ENCODE measurements at places on chromosomes 1 and 21. TPM values are rescaled to one million over a fixed set of nuclear protein-coding genes. Genes with fewer than 3 reads are reported as not detected.

Gene RCOR3
- total RNA-seq: 30.0 TPM

Gene S100A8
- not detected for total RNA-seq

Gene ANGPTL3
- total RNA-seq: not detected

Gene ADGRB2
- total RNA-seq: 4.9 TPM

Gene EPHA8
- 0.03 TPM for total RNA-seq

Gene SLC45A3
- total RNA-seq: 5.6 TPM

Gene PLPPR5
- total RNA-seq: not detected

Gene ST6GALNAC5
- total RNA-seq: 0.22 TPM

Gene TMPRSS2
- 0.09 TPM for total RNA-seq

Gene ACTN2
- 0.05 TPM for total RNA-seq

Gene GPR157
- 7.0 TPM for total RNA-seq

Gene CDC42BPA
- 10.2 TPM for total RNA-seq

Gene GLIS1
- 0.12 TPM for total RNA-seq

Gene HSPA6
- total RNA-seq: 1.4 TPM

Gene TTC24
- not detected for total RNA-seq

Gene PPFIA4
- total RNA-seq: 0.43 TPM

Gene AVPR1B
- total RNA-seq: not detected

Gene KRTAP12-2
- total RNA-seq: not detected

Gene ABCD3
- total RNA-seq: 26.0 TPM

Gene ELAVL4
- not detected for total RNA-seq

Gene LRRC38
- total RNA-seq: not detected

Gene TOMM40L
- 13.0 TPM for total RNA-seq

Gene KCNJ9
- total RNA-seq: not detected

Gene RPE65
- not detected for total RNA-seq

Gene PDE4B
- total RNA-seq: 7.9 TPM

Gene KLHDC8A
- total RNA-seq: 0.75 TPM

Gene CFAP107
- not detected for total RNA-seq

Gene KIF26B
- 0.06 TPM for total RNA-seq

Gene WDR64
- total RNA-seq: not detected

Gene LPAR3
- 0.37 TPM for total RNA-seq

Gene SLC5A9
- 0.03 TPM for total RNA-seq

Gene HTR6
- total RNA-seq: 0.18 TPM

Gene GUCA2B
- not detected for total RNA-seq

Gene SPATA45
- total RNA-seq: not detected

Gene ATP1A2
- 0.15 TPM for total RNA-seq

Gene SWT1
- 1.5 TPM for total RNA-seq

Gene VAV3
- 0.66 TPM for total RNA-seq

Gene GPR61
- not detected for total RNA-seq

Gene EDN2
- total RNA-seq: 41.6 TPM

Gene LCE3D
- 3.4 TPM for total RNA-seq

Gene FMO2
- not detected for total RNA-seq

Gene SELE
- total RNA-seq: not detected

Gene HSD3B1
- total RNA-seq: not detected

Gene PLA2G2A
- total RNA-seq: not detected

Gene MYCL
- 1.1 TPM for total RNA-seq

Gene CD84
- not detected for total RNA-seq

Gene NPL
- 1.2 TPM for total RNA-seq

Gene MCOLN3
- total RNA-seq: 3.9 TPM

Gene OLIG2
- not detected for total RNA-seq

Gene OVAAL
- total RNA-seq: 0.10 TPM

Data from A549 treated with Hydrocortisone at 1 μM for 4 hours (cell line).